Fibroblast of the aortic adventitia (primary cell): ENCODE measurements at places on chromosomes 12 and 14. TPM values are rescaled to one million over a fixed set of nuclear protein-coding genes. Genes with fewer than 3 reads are reported as not detected.

GNB3 gene
- 3.4 TPM in 2 replicates for total RNA-seq

SIRT4 gene
- 0.90 and 3.6 TPM in 2 replicates for total RNA-seq

DNAH10 gene
- total RNA-seq, result 0.18 and 0.82 TPM in 2 replicates

TCP11L2 gene
- total RNA-seq, result 36.1 and 42.4 TPM in 2 replicates

CRIP1 gene
- total RNA-seq, result 9.4 and 28.4 TPM in 2 replicates

ERG28 gene
- 3.9 and 8.7 TPM in 2 replicates for total RNA-seq

MCRS1 gene
- 45.5 and 48.7 TPM in 2 replicates for total RNA-seq

RFX4 gene
- not detected in 2 replicates for total RNA-seq

CARMIL3 gene
- total RNA-seq, result not detected in 2 replicates

CDC42BPB gene
- total RNA-seq, result 60.2 and 78.4 TPM in 2 replicates

SYNDIG1L gene
- not detected in 2 replicates for total RNA-seq

ABCD2 gene
- total RNA-seq, result under 0.01 and 0.25 TPM in 2 replicates

PYGL gene
- 39.3 and 79.5 TPM in 2 replicates for total RNA-seq
